ENCODE measurements at places on chromosomes 7 and 10.

DNA sequence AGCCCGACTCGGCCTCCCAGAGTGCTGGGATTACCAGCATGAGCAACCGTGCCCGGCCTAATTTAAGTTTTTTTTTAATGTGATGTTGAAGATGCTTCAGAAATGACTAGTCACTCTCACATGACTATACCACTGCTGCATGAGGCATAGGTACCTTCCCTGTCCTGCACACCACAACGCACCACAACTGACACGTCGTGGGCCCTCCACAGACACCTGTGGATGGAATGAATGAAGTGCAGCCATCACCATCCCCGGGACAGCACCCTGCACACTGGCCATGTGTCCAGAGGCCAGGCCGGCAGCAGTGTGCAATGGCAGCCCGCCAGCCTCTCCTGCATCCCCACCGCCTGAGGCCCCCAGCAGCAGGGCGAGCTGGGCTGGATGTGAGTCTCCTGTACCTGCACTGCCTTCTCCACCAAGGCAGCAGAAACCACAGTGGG, 55.1 kb downstream of the VOPP1 start:
- no peak for DNase-seq

DNA sequence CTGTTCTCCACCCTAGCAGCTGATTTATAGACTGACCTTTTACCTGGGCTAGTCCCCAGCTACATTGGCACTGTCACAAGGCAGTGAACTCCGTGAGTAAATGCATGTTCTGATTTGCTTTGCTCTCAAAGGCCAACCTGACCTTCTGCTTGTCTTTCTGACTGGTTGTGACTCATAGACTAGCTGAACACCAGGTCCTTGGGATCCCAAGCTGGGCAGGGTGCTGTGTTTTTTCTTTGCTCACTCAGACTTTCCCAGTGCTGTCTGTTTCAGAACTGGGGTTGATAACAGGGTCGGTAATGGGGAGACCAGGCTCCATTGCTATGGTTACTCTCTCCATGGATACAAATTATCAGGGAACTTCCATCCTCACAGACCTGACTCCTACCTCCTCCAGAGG, 35.0 kb downstream of the EVX1 start:
- no peak for DNase-seq

DNA sequence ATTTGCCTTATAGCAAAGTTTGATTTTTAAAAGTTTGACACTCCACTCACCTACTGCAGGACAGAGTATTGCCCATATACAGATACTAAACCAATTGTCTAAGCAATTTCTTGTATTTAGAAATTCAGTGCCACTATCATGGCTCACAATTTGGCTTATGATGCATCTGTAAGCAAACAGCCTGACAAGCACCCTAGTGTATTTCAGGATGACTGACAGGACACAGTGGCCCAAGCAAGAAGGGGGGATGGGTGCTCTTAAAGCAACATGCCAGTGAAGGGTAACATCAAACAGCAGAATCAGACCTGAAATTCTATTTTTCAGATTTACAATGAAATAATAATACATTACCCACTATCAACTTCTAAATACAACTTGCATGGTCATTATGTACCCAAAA, 30.5 kb downstream of the CTNNA3 start:
- peak; percentile 66 for DNase-seq

- DNase-seq: no peak
Observed at GRCh38 chr10:78868861-78869260, 199.9 kb upstream of the ZMIZ1 start.

- DNase-seq: no peak
Observed at GRCh38 chr10:71188201-71188600, 24.2 kb upstream of the UNC5B start.

GRCh38 chr10:84593506-84593905, 265.1 kb downstream of the CCSER2 start:
- DNase-seq: no peak

- DNase-seq: no peak
Observed at GRCh38 chr7:35384761-35385700, 131.1 kb upstream of the TBX20 start.

DNA sequence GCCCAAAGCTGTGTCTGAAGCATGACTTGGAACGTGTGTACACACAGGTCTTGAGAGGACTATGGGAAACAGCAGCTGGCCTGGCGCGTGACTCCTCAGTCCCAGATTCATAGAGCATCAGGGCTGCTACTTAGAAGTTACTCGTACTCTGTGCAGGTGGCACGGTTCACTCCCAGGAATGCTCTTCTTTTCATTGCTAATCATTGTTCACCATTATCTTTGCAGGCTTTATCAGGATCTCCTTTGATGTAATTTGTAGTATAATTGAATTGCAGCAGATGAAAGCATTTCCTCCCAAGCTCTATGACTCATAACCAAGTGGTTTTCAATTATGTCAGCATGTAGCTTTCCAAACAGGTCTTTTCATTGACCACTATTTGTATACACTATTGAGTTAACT, 938.9 kb downstream of the NRG3 start:
- no peak for DNase-seq

DNA sequence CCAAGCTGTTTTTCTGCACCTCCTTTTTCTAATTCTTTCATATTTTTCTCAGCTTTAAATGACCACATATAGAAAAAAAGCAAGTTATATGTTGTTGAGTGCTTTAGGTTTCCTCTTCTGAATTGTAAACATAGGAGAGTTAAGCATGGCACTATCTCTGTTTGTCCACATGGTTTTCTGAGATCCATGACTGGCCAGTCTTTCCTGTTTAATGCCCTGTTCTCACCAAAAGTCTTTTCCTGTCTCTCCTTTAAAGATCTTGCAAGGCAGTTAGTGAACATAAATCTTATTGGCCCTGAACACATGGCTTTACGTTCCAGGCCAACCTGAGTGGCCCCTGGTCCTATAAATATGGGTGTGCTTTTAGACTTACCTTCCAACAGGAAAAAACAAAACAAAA, 19.4 kb downstream of the TRPV5 start:
- DNase-seq: no peak

GRCh38 chr7:146319629-146320028, 203.0 kb downstream of the CNTNAP2 start:
- no peak for DNase-seq

DNA sequence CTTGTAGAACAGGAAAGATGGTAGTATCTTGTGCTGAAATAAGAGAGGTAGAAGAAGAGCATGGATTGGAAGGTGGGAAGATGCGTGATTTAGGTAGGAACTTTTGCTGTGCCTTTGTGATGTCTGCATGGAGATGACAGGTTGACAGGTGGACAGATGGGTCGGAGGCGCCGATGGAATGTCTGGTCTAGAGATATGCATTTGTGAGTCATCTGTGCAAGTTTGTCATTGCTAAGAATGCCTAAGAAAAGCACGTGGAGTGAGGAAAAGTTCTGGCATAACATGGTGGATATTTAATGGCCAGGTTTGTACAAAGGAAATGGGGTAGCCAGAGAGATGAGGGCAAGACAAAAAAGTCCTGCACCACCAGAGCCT, 76.0 kb upstream of the ARMC3 start:
- DNase-seq: no peak

DNA sequence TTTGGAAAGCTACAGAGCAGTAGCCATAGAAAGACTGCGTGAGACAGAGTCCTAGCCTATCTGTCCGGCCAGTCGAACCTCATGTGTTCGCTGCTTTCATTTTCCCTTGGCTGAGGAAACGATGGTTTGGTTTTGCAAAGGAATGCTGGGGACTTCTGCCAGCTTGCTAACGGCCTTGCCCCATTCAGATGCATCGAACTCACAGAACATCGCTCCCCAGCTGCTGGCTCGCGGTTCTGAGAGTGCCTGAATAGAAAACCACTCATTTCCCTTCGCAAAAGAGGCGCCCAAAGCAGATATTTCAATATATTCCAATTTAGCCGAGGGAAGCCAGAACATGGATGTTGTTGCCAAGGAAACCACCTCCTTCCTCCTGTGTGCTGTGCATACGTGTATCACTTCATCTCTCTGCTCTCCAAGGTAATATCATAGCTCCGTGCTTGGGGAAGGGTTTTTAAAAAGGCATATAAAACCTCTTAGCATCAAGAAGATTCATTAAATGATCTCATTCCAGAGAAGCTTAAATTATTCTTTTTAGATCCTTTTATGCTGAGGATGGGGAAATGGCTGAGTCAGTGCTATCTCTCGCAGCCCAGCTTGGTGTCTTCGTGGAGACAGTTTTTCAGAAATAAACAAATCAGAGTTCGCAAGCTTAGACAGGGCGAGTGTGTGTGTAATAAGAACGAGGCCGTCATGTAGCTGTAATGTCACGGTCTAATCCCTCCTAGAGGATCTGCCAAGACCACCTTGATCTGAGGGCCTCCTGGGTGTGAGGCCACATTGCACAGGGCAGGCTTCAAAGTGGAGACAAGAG, 215.2 kb downstream of the RPS24 start:
- DNase-seq: no peak
